ENCODE measurements at places on chromosomes 7 and 10. TPM values are rescaled to one million over a fixed set of nuclear protein-coding genes. Genes with fewer than 3 reads are reported as not detected.

GRCh38 chr10:124420254-124420653 lies 1.5 kb upstream of the OAT start:
- H3K36me3 ChIP-seq = no peaks in the 10 kb centered on the region
- DNase-seq = no peak
- H3K4me1 ChIP-seq = peaks cover 32% of the 10 kb centered on the region
- no peak overlapping the region for H3K4me3 ChIP-seq
- no peak overlapping the region for H3K27ac ChIP-seq

DNA sequence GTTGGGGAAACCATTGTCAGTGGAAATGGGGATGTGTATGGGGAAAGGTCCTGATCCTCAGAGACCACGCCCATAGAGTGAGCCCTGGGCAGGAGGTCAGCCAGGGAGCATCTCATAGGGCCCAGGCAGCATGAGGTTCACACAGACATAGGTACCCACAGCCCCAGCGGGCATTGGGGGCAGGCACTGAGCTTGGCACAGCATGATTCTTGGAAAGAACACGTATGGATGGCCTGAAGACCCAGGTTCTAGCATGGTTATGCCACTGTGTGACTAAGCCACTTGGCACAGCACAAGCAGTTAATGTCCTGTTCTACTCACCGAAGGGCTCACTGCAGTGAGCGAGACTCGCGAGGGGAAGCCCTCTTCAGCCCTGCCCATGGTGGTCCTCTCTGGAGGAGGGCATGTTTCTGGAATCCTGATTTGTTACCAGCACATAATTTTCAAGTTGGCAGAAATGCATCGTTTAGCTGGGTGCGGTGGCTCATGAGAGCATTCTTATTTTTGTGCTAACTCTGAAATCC lies 125.2 kb downstream of the UBE2H start:
- no peak overlapping the region for H3K4me3 ChIP-seq
- no peak for DNase-seq
- no peaks in the 10 kb centered on the region for H3K36me3 ChIP-seq
- H3K4me1 ChIP-seq = peaks cover 40% of the 10 kb centered on the region

DNA sequence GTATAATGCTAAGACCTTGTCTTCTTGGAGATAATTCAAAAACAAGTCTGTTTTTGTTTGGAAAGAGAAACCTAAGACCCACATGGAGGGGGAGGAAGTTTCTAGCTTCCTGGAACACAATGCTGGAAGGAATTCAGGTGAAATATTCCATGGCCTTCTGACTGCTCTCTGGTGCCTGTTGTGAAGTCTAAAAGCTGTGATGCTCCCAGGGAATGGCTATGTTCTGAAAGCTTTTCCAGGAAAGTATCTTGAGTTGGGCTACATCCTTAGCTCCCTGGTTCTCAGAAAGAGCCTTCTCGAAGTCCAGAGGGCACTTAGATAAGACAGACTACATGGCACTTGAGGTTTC lies 12.5 kb upstream of the PFKP start:
- H3K4me3 ChIP-seq = no peak overlapping the region
- H3K4me1 ChIP-seq = peaks cover 10% of the 10 kb centered on the region
- no peaks in the 10 kb centered on the region for H3K36me3 ChIP-seq

- H3K36me3 ChIP-seq = peaks cover 5% of the 10 kb centered on the region
- DNase-seq = no peak
- H3K27me3 ChIP-seq = no peaks in the 10 kb centered on the region
- no peak overlapping the region for H3K4me3 ChIP-seq
- no peak overlapping the region for H3K27ac ChIP-seq
Measured at GRCh38 chr7:99331002-99331401, 5.3 kb downstream of the ARPC1A start.

CHAT gene
- total RNA-seq = not detected

- H3K4me3 ChIP-seq = no peak overlapping the region
- H3K36me3 ChIP-seq = no peaks in the 10 kb centered on the region
- peaks cover 19% of the 10 kb centered on the region for H3K4me1 ChIP-seq
- no peak overlapping the region for H3K27ac ChIP-seq
Measured at GRCh38 chr7:101128040-101128834, 1.3 kb downstream of the SERPINE1 start.

SFR1 gene
- 13.9 TPM for total RNA-seq

GAD2 gene
- total RNA-seq = not detected

GRCh38 chr7:127551941-127552340 lies 33.5 kb downstream of the GCC1 start:
- H3K27me3 ChIP-seq = no peaks in the 10 kb centered on the region
- no peak overlapping the region for H3K4me3 ChIP-seq
- DNase-seq = no peak
- H3K36me3 ChIP-seq = no peaks in the 10 kb centered on the region

GRCh38 chr10:3931224-3931623 lies 146.2 kb upstream of the KLF6 start:
- no peak for DNase-seq
- no peaks in the 10 kb centered on the region for H3K36me3 ChIP-seq
- no peak overlapping the region for H3K27ac ChIP-seq
- no peak overlapping the region for H3K4me3 ChIP-seq
- H3K4me1 ChIP-seq = no peaks in the 10 kb centered on the region

DNA sequence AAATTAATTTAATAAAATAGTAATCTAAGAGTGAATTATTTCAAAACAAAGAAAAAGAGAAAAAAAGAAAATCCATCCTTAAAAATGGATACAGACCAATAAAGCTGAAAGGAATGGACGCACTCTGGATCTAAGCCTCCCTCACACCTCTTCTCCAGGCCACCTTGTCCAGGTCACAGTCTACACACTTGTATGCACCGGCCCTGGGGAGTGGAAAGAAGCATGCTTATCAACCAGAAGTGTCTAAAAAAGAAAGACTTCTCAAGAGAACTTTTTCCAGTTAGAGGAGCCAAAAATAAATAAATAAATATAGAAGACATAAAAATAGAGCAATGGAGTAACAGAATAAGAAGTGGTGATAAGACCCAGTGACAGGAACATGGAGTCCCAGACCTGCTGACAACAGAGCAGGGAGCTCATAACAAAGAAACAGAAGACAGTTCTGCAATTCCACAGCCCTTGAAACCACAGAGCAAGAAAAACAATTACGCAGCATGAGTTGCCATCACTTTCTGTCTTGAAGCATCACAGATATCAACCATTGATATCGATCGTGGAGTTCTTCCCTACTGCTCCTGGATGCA lies 311.7 kb upstream of the NFE2L3 start:
- H3K36me3 ChIP-seq = no peaks in the 10 kb centered on the region
- H3K4me1 ChIP-seq = peaks cover 77% of the 10 kb centered on the region
- no peak overlapping the region for H3K4me3 ChIP-seq
- H3K27ac ChIP-seq = peak overlapping the region; percentile 76

- H3K27ac ChIP-seq = peak within 1 kb of the TSS; percentile 41
- H3K4me3 ChIP-seq = peak within 1 kb of the TSS; percentile 40
- peak; percentile 69 for DNase-seq
Measured at GRCh38 chr7:8261711-8262695, at the start of gene ICA1. ICA1 (minus strand) TSS chr7:8262167; CDS start chr7:8235926, 26,241 bp downstream.

DNA sequence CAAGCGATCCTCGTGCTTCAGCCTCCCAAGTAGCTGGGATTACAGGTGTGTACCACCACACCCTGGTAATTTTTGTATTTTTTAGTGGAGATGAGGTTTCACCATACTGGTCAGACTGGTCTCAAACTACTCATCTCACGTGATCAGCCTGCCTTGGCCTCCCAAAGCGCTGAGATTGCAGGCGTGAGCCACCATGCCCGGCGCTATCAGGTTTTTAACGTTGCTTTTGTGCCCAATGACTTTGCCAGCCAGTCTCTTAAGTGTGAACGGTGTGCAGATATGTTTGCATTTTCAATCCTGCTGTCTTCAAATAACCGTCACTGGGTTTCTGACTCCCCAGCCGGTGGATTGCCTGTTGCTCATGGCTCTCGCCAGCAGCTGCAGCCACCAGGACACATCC lies 201.8 kb upstream of the PPP2R2D start:
- H3K4me1 ChIP-seq = no peaks in the 10 kb centered on the region
- no peaks in the 10 kb centered on the region for H3K36me3 ChIP-seq
- peaks cover 5% of the 10 kb centered on the region for H3K27me3 ChIP-seq
- H3K27ac ChIP-seq = no peak overlapping the region
- no peak overlapping the region for H3K4me3 ChIP-seq

DNA2 gene
- total RNA-seq = 3.0 TPM

SPDYE9 gene
- not detected for total RNA-seq

- no peaks in the 10 kb centered on the region for H3K4me1 ChIP-seq
- H3K27ac ChIP-seq = no peak overlapping the region
- H3K4me3 ChIP-seq = no peak overlapping the region
- peaks cover 28% of the 10 kb centered on the region for H3K36me3 ChIP-seq
Measured at GRCh38 chr7:45080265-45080957, 8.4 kb downstream of the NACAD start.

DNA sequence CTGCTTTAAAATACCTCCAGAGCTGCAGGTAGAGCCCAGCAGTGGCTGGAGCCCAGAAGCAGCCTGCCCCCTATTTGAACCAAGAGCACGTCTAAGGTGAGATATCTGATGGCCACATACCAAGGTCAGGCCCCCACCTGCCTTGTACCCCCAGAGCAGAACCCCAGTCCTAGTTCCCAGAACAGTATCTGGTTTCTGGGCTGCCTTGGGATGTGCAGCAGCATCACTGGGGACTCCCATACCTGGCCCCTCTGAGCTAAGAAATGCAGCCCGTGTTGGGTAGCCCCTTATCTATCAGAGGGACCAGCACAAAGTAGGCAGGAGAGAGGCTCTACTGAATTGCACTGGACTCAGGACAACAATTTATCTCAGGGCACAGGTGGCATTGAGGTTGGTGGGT lies 8.9 kb downstream of the SFTPD start:
- DNase-seq = no peak
- H3K4me3 ChIP-seq = no peak overlapping the region
- H3K4me1 ChIP-seq = no peaks in the 10 kb centered on the region
- H3K36me3 ChIP-seq = no peaks in the 10 kb centered on the region
- no peak overlapping the region for H3K27ac ChIP-seq

DNA sequence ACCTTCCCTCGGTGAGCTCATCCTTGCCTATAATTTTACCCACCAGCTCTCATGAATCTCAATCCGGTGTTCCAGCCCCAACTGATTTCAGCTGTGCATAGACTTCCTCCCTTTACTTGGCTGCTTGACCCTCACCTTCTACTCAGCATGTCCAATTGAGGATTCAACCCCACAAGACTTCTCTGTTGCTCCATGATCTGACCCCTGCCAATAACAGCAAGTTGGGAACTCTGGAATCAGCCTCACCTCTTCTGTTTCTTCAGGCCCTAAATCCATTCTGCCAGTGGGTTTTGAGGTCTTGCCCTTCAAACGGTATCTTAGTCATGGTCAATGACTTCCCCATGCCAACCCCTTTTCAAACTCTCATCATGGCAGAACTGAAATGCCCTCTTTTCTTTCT lies 390.4 kb downstream of the CALN1 start:
- no peak overlapping the region for H3K27ac ChIP-seq
- no peaks in the 10 kb centered on the region for H3K4me1 ChIP-seq
- no peak overlapping the region for H3K4me3 ChIP-seq
- DNase-seq = no peak
- no peaks in the 10 kb centered on the region for H3K27me3 ChIP-seq
- no peaks in the 10 kb centered on the region for H3K36me3 ChIP-seq

DNA sequence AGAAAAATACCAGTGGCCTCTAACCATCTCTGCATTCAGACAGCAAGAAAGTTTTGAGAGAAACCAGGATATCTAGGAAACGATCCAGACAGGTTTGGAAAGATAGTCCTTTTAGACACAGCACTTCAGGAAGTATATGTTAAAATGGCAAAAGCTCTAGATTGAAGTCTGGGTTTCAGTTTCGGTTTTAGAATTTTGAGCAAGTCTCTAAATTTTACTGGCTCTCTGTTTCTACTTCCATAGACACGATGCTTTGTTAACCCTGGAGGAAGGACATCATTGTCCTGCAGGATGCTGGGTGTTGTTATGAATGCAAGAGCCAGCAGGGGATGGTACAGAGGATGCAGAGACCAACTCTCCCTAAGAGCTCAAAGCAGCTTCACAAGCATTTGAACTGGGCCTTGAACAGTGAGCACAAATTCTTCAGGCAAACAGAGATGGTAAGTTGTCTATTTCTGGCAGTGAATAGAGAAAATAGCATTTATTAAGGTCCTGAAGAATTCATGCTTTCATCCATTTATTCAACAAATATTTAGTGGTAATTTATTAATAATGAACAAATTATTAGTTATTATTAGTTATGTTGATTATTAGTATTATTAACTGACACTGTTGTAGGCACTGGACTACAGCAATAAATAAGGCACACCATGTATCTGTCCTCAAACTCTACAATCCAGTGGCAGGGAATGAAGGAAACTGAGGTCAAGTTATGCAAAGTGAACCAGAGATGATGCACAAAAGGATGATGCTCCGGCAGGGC lies 152.7 kb upstream of the NRP1 start:
- no peaks in the 10 kb centered on the region for H3K36me3 ChIP-seq
- peaks cover 57% of the 10 kb centered on the region for H3K4me1 ChIP-seq
- H3K27me3 ChIP-seq = no peaks in the 10 kb centered on the region
- no peak overlapping the region for H3K4me3 ChIP-seq

DNA sequence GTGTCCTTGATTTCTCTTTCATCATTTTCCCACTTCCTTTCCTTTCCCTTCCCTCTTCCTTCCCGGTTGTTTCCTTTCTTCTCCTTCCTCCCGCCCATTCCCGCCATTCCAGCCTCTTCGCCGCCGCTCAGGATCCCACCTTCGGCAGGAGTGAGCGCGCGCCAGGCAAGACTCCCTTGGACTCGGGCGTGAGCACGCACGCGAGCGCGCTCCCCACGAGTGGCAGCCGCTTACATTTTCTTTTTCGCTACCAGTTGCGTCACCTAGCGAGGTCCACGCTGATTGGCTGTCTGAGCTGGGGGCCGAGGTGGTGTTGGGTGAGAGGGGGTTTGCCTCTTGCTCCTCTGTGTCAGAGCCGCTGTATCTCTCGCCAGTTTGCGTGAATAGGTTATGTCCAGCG lies 11.8 kb downstream of the ZAN start:
- H3K4me1 ChIP-seq = no peaks in the 10 kb centered on the region
- peak; percentile 75 for DNase-seq
- H3K27ac ChIP-seq = no peak overlapping the region

DNA sequence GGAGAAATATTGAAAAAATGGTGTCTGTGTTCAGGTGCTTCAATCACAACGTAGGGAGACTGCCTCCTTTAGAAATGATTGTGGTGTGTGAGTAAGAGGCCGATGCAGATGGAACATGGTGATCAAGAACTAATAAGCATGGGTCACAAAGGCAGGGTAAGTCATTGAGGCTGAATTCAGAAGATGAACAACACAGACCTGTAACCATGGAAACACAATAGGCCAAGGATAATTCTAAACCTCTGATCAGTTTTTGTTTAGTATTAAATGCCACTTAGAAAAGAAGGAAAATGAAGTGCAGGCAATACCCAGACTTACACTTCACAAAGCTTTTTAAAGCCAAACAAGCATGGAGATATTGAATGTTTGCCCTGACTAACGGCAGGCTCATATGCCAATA lies 32.8 kb upstream of the TAS2R16 start:
- H3K4me3 ChIP-seq = no peak overlapping the region
- no peaks in the 10 kb centered on the region for H3K36me3 ChIP-seq
- H3K4me1 ChIP-seq = no peaks in the 10 kb centered on the region
- no peak for DNase-seq

CDK14 gene
- total RNA-seq = 19.3 TPM

GRCh38 chr10:125607689-125608290 lies 75.2 kb downstream of the TEX36 start:
- H3K27me3 ChIP-seq = no peaks in the 10 kb centered on the region
- H3K36me3 ChIP-seq = no peaks in the 10 kb centered on the region
- H3K27ac ChIP-seq = no peak overlapping the region
- H3K4me1 ChIP-seq = peaks cover 11% of the 10 kb centered on the region

GRCh38 chr7:125316466-125316865 lies 386.8 kb upstream of the POT1 start:
- H3K27me3 ChIP-seq = no peaks in the 10 kb centered on the region
- DNase-seq = no peak
- H3K4me1 ChIP-seq = no peaks in the 10 kb centered on the region
- no peak overlapping the region for H3K27ac ChIP-seq

Data from sigmoid colon (tissue), 7 donors.